ENCODE measurements at places on chromosomes 5 and 9. TPM values are rescaled to one million over a fixed set of nuclear protein-coding genes. Genes with fewer than 3 reads are reported as not detected.
A peak's percentile ranks its signal among the peaks of the same experiment; 100 is the strongest.

NIPAL4 gene
- total RNA-seq: 0.84 TPM

MYMK gene
- total RNA-seq: 8.3 TPM

KCNV2 gene
- total RNA-seq: not detected

MARCOL gene
- total RNA-seq: not detected

- no peaks in the 10 kb centered on the region for H3K27me3 ChIP-seq
- no peak overlapping the region for H3K27ac ChIP-seq
- no peak overlapping the region for H3K4me3 ChIP-seq
- H3K4me1 ChIP-seq: no peaks in the 10 kb centered on the region
Observed at GRCh38 chr5:131664929-131665328, 29.9 kb upstream of the RAPGEF6 start.

DNA sequence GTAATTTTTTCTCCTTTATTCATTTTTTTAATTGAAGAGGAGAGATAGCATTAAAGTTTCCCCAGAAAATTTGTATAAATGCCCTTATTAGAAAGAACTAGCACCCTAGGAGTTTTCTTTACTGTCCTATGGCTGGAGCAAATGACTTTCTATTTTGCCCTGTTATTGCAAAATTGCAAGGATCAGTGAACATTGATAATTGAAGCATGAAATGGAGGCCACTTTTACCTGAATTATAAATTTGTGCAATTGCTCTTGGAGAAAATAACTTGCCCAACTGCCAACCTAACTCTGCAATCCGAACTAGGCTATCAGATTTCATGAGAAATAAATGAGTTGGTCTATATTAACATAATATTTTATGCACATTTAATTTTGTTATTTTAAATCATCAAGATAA is 111.9 kb downstream of the MTRR start:
- no peak overlapping the region for H3K4me3 ChIP-seq
- H3K27me3 ChIP-seq: no peaks in the 10 kb centered on the region
- no peak for DNase-seq

DNA sequence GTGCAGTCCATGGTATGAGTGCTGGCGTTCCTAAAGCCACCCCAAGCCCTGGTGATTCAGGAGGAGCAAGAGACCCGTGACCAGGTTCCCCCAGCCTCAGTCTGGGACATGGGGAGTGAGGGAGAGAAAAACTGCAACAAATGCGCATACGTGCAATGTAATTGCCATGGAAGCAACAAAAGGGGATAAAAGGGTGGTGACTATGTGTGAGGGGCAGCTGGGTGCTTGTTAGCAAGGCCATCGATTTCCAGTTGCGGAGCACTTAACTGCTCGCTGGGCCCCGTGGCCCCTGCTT is 709 bp upstream of the SH3PXD2B start:
- no peaks in the 10 kb centered on the region for H3K36me3 ChIP-seq
- peak overlapping the region; percentile 47 for H3K4me3 ChIP-seq
- H3K27me3 ChIP-seq: no peaks in the 10 kb centered on the region

DNA sequence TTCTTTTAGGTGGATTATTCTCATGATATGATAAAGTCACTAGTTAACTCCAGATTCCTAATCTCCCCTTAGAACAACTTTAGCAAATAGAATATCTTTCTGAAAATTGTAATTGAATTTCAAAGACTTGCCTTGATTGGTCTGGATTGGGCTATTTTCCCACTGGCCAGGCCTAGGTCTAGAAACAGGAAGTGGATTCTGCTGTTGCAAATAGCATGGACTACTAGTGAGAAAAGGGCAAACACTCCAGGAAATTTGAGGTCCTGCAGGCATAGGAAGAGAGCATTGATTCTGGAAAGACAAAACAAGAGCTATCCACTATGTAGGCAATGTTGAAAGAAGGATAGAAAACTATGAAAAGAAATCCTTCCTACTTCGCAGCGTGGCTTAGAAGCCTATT is 113.4 kb downstream of the KCTD16 start:
- no peak overlapping the region for H3K4me3 ChIP-seq
- no peaks in the 10 kb centered on the region for H3K27me3 ChIP-seq
- no peaks in the 10 kb centered on the region for H3K36me3 ChIP-seq

DNA sequence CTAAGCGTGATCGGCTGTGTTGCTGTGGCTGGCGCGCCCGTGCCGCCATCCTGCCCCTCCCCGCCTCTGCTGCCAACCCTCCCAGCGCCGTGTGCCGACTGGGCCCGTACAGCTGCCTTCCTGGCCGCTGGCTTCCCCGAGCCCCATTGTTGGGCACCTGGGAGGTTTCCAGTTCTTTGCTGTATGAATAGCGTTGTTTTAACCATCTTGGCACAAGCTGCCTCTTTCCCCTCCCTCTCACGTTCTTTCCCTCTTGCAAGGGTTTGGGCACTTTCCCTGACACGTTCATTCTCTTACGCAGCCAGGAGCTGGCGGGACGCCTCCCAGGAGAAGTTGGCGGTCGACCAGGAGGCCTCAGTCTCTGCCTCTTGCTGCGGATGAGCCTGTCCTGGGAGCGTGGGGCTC is 43.1 kb upstream of the RXRA start:
- peaks cover 11% of the 10 kb centered on the region for H3K4me1 ChIP-seq
- no peaks in the 10 kb centered on the region for H3K36me3 ChIP-seq
- H3K27me3 ChIP-seq: no peaks in the 10 kb centered on the region
